Central memory CD8-positive, alpha-beta T cell (primary cell): ENCODE measurements at places on chromosomes 5 and 9.

GRCh38 chr5:31378838-31379237 is 153.1 kb downstream of the DROSHA start:
- DNase-seq, result no peak

- no peak for DNase-seq
These were observed 27.9 kb upstream of the KLF9 start for GRCh38 chr9:70442328-70442848.

GRCh38 chr5:179827680-179828079 is 7.0 kb downstream of the SQSTM1 start:
- DNase-seq, result no peak

DNA sequence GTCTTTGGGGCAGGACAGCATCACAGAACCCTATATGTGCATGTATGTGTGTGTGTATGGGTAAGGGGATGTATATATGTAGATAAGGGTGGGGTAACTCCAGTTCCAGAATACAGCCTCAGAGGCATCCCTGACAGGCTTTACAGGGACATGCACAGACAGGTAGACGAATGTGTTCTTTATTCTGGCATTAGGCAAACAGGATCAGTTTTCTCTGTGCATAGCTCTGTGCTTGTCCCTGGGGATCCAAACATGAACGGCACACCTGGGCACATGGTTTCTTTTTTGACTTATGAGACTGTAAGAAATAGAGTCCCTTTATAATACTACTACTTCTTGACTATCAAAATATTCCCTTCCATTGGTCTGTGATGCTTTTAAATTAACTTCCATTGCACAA is 120.6 kb downstream of the TRIO start:
- no peak for DNase-seq

DNA sequence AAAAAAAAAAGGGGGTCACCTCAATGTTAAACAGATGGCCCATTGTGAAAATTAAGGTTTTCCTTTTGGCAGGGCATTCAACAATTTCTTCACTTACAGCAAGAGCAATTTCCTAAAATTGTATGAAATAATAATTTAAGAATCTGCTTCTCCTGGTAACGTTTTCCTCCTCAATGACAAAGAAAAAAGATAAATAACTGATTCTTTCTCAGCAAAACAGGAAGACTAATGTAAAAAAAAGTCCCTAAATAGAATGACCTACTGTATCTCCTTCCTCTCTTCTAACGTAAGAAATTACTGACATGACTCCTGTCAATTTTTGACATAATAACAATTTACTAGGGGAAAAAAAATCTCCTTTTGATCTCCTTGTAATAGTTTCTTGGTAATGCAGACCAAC is 25.5 kb downstream of the ABHD17B start:
- no peak for DNase-seq

DNA sequence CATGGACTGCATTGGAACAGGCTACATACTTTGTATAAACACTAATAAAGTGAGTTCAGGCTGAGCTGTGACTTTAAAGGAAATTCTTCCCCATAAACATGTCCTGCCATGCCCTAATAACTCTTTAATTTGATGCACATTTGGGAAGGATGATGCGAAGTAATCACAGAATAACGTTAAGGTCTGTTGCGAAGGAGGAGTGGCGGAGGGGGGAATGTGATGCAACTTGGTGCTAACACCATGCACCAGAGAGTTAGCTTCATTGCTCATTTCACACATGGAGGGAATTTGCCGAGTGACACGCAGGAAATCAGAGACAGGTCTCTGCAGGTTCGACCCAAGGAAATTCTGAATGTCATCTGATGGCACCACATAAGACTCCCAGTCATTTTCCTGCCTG is 32.9 kb downstream of the SLIT3 start:
- no peak for DNase-seq

- DNase-seq, result no peak
These were observed 605 bp upstream of the DNLZ start for GRCh38 chr9:136363949-136364748.

GRCh38 chr9:88605512-88606362 is 70.8 kb downstream of the NXNL2 start:
- no peak for DNase-seq

DNA sequence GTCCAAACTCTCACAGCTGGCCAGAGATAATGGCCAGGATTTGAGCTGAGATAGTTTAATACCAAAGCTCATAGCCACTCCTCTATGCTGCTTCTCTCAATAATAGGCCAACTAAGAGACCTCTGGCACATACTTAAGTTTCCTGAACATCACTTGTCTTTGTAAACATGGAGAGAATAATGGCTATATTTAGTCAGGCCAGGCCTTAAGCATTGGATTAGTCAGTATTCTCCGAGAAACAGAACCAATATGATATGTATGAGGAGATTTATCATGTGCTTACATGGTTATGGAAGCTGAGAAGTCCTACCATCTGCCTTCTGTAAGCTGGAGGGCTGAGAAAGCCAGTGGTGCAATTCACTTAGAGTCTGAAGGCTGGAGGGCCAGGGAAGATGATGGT is 45.4 kb downstream of the CFAP95 start:
- DNase-seq, result no peak

DNA sequence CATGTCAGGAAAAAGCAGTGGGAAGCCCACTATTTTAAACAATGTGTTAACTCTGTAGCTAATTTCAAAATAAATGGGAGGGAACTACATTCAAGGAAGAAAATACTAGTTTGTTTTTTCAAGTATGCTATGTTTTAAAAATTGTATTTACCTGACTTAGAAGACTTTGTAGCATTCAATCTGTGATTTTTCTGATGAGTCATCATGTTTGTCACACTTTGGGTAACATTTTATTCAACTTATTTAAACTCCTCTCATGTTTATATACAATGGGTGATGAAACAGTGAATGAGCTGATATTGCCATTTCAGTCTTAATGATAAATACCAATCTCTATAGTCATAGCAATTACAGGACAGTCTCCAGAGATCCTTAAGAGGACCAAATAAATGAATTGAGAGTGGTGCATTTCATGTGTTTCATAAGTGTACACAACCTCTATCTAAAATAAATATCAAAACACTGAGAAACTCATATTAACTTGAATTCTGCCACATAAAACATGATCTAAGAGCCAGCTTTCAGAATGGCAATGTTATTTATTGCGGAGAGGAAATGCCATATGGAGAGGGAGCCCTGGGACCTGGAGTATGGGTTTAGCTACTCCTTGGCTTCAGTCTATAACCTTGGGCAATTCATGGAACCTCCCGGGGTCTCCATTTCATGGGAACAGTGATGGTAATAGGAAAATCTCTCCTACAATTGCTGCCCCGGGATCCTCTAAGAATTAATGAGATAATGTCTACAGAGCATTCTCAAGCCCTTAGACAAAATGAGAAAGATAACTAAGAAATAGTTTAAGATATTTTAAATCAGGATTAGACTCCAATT is 913.9 kb downstream of the TLE4 start:
- no peak for DNase-seq

DNA sequence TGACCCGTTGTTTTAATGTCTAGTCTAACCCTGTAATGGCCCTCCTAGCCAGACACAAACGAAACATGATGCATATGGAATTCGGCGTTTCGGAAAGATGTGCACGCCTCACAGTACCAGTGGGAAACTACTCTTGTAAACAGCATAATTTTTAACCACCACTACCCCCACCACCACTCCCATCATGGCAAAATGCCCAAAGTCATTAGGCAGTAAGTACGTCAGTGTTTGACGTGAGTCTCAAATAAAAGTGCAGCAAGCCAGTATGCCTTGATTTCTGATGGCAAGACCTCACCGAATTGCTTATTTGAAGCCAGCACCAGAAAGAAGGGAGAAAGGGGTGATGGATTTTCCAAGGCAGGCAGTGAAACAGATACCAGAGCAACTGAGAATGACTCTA is 71.4 kb downstream of the ADRB2 start:
- no peak for DNase-seq

GRCh38 chr5:121138952-121139351 is 674.9 kb downstream of the PRR16 start:
- no peak for DNase-seq

DNA sequence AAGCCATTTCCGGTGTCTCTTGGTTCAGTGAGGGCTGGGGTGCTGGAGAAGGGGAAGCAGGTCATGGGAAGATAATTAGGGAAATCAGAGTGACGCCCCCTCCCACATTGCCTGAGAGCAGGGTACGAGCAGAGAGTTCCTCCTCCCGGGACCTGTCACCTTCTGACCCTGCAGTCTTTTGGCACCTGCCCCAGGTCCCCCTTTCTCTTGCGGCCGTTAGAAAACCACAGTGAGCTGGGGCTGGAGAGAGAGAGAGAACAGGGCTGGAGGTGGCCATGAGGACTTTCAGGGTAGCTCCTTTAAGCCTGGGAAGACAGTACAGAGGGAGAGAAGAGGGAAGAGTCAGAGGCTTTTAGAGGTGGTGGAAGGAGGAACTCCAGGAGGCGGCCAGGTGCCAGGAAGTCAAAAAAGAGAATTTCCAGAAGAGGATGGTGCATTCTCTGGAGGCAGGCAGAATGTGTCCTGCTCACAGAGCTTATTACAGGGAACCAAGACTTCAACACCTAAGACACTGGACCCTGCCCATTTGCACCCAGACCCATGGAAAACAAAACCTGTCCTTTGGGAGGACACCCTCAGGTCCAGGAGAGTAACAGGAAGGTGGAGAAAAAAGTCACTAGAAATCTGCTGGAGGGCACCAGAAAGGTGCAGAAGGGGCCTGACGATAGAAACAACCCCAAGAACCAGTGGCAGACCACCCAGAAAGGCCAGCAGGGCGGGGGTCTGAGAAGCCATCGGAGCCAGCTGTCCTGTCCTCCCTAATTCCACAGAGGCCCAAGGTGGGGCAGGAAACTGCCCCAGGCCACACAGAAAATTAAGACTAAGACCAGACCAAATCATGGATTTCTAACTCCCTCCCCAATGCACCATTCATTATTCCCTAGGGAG is 6.5 kb upstream of the ACSL6 start:
- peak; percentile 7 for DNase-seq

GRCh38 chr5:22669345-22669744 is 183.8 kb downstream of the CDH12 start:
- no peak for DNase-seq

DNA sequence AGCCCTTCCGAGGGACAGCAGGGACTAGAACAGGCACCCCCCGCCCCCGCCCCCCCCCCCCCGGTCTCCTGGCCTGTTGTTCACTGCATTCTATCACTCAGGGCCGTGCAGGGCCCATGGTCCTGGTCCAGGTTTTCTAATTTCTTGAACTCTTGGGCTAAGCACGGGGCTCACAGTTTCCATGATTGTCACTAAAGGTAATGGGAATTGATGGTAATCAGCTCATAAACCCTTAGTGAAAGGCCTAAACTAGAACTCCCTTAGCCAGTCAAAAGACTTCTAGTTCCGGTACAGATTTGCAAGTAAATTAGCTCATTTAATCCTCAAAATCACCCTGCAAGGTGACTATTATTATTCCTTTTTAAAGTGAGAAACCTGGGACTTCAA is 14.7 kb upstream of the PWWP2A start:
- DNase-seq, result no peak

GRCh38 chr9:27838876-27839275 is 265.6 kb upstream of the C9orf72 start:
- DNase-seq, result no peak

- DNase-seq, result no peak
These were observed 88.4 kb upstream of the SH3PXD2B start for GRCh38 chr5:172542651-172543131.

DNA sequence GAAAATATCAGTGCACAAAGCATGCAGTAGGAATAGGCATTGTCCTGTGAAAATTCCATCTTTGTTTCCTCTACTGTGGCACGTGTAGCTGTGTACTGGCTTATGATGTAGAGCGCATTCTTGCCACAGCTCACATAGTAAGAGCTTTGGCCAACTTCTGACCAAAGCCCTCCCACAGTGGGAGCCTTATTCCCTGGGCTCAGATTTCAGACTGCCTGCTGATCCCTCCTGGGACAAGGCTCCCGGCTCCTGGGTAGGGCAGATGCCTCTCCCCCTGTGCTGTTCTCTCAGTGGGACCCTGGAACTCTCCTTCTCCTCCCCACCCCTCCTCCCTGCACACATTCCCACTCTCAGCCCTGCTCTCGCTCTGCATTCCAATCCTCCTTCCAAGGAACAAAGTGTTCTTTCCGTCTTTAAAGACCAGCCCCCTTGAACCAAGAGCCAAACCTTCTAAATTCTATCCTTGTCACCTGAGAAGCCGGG is 17.5 kb downstream of the LCP2 start:
- DNase-seq, result no peak

DNA sequence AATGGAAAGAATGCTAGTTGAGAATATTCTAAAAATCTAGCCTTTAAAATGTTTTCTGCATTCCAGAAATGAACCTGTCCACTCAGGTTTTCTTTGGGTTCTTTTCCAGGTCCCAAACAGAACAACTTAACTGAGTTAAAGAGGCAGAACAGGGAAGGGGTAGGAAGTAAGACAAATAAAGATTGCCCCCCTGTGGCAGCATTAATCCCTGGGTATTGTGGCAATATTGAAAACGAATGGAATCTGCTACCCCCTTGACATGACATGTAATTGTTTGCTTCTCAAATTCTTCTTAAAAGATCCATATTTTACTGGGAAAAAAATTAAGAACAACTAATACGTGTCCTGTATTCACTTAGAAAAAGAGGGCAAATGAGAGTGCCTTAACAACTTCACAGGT is 9.3 kb upstream of the RBM22 start:
- no peak for DNase-seq

- no peak for DNase-seq
These were observed 191.9 kb downstream of the C9orf50 start for GRCh38 chr9:129428864-129429577.

DNA sequence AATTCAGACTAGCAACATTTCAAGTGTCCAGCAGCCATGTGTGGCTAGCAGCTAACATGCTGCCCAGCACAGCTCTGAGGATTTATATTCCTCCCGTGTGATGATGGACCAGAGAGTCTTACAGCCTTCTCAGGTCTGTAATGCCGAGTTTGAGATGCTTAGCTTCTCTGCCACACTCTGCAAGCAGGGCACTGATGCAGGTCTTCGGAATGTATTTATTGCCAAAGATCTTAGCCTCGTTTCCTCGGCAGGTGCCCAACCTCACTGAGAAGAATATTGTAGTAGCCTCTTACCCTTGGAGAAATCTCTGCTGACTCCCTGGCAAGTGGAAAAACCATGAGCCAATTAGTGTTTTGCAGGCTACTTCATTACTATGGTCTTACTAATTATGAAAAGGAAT is 3.7 kb upstream of the RAI14 start:
- DNase-seq, result no peak

DNA sequence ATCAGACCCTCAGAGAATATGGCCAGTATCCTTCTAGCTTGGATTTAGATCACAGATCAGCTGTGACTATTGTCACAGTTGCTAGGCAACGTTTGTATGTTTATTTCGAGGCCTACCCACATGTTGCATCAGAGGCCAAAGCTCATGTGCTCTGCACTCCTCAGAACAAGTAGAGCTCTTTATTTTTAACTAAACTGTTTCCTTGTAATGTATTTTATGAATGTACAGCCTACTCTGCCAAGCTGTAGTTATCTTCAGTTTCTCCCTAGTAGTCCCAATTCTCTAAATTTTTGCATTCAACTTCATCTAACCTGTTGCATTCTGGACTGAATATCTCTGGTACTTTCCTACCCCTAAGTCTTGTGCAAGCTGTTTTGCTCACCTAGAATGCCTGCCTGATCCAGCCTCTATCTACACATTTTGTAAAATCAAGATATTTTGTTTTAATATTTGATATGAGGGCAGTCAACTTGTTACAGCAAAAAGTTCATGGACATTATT is 52.8 kb downstream of the CAST start:
- no peak for DNase-seq
